ENCODE measurements at places on chromosomes 4 and X.

- no peak for DNase-seq
Measured at GRCh38 chr4:66681962-66682361, 863.3 kb downstream of the CENPC start.

DNA sequence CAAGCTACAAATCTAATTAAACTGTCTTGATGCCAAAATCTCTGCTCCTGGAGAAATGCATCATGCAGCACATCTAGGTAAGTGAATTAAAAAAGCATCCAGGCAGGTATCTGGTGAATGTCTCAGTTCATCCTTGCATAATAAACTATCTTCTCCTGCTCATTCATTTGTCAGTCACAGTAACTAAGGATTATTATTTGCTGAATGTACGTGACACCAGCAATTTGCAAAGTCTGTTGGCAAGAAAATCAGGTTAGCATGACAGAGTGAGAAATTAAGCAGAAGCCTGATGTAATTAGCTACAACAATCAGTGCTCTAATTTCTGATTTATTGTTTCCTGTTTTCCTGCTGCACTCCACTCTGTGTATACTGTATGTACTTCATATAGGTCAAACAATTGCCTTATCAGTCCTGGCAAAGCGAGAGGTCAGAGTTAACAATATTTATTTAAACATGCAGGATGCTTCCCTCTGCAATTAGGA, 213.6 kb downstream of the FBXO8 start:
- no peak for DNase-seq

DNA sequence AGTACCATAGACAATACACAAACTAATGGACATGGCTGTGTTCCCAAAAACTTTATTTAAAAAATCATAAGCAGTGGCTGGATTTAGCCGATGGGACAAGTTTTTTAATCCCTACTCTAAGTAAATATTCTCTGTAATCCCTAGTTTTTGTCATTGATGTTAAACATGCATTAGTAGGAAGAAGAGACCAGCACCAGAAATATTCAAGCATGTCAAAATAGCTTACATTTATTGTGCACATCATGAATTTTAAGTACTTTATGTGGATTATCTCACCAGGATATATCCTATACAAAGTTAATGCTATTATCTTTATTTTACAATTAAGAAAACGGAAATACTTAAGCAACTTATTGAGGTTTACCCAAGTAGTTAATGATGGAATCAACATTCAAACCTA, 46.0 kb downstream of the HSPA4L start:
- DNase-seq = no peak

GRCh38 chr4:112889619-112890527, 159.6 kb upstream of the ANK2 start:
- DNase-seq = no peak

DNA sequence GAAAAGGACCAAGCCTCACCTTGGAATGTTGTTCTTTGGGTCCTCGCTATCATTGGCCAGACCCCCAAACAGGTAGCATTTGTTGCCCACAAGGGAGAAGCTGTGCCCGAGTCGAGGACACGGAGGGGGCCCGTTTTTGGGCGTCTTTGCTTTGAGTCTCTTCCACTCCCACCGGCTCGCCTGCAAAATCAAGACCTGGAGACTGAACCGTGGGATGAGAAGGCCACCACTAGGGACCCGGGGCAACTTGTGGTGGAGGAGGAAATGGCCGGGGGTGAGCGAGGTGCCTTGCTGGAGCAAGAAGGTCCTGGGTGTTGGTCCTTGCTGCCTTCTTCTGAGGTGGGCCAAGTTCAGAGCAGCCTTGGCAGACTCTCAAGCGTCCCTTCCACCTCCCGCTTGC, 7.5 kb downstream of the HCFC1 start:
- DNase-seq = no peak

GRCh38 chr4:123546573-123547060, 150.0 kb downstream of the SPRY1 start:
- no peak for DNase-seq

DNA sequence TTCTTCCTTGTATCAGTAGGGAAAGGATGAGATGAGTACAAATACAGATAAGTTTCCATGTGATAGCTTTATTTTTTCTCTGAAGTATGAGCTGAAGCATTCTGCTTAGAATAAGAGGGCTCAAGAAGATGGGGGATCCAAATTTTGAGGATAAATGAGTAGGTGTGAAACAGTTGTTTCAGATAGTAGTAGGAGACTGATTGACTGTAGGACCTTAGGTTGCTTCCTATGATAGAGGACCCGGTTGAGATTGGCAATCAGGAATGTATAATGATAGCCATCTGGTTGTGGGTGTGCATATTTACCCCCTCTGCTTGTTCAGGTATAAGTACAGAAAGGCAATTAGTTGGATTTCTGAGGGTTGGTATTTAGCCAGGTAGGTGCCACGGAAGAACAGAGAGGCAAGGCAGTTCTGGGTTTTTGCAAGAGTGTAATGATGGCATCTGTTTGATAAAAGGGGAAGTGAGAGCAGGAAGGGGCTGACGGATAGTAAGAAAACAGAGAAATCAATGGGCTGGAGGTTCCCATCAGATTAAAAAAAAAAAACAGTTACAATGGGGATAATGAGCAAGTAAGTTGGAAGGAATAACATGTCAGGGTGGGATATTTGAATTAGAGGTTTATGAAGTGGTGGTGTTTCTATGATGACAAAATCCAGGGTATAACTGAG, 13.7 kb downstream of the OCRL start:
- no peak for DNase-seq

- no peak for DNase-seq
Measured at GRCh38 chrX:120446498-120446897, 22.6 kb downstream of the LAMP2 start.

DNA sequence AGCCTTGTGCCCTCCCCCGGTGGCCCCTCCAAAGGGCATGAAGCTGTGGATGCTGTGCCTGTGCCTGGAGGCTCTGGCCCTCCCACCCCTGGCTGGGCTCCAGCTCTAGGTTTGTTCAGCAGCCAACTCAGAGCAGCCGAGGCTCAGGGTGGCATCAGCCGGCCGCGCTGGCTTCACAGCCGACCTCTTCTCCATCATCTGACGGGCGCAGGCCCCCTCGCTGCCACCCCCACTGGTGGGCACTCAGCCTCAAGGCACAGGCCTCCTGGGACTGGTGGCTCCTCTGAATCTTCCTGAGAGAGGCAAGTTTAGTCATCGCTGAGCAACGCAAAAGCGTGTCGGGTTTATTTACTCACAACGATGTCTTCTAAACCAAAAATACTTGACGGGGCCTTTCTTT, 46.0 kb downstream of the PCGF3 start:
- no peak for DNase-seq

DNA sequence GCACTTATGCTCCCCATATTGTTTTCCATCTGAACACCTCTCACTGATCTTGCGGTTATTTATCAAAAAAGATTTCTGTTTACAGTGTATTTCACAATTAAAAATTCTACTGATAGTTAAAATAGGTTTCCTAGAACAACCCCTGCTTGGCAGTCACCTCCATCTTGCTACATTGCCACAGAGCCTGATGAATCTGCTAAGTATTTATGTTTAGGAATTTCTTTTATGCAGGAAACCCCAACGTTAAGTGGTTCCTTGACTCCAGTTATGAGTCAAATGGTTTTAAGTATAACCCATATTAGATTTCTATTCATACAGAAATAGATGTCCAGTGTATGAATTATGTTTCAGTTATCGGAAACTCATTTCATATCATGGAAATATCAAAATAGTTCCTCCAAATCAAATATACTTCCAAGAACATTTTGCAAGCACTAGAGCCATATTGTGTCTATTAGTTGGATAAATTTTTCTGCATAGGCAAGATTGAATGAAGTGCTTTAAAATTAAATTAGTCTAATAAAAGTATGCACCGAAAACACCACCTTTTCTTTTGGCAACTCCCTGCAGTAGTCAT, 20.6 kb downstream of the GALNT7 start:
- DNase-seq = no peak
